ENCODE measurements at places on chromosomes 4 and X.

DNA sequence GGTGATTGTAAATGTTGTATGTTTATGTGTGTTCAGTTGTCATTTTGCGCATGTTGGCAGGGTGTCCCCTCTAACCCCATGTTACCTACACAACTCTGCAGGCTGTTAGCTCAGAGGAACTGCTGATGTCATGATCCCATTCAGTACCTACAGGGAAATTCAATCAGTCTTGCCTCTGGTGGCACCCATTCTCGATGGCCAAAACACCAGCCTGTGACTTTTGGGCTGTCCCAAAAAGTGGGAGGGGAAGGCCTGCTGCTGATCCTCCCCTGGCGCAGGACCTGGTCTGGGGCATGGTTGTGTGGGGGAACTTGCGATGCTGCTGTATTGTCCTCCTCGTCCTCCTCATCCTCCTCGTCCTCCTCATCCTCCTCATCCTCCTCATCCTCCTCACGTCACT, 174.5 kb downstream of the DCLK2 start:
- no peak for DNase-seq

GRCh38 chr4:150237110-150237872, 159.0 kb downstream of the DCLK2 start:
- no peak for DNase-seq

GRCh38 chr4:16739997-16740624, 158.3 kb downstream of the LDB2 start:
- no peak for DNase-seq

DNA sequence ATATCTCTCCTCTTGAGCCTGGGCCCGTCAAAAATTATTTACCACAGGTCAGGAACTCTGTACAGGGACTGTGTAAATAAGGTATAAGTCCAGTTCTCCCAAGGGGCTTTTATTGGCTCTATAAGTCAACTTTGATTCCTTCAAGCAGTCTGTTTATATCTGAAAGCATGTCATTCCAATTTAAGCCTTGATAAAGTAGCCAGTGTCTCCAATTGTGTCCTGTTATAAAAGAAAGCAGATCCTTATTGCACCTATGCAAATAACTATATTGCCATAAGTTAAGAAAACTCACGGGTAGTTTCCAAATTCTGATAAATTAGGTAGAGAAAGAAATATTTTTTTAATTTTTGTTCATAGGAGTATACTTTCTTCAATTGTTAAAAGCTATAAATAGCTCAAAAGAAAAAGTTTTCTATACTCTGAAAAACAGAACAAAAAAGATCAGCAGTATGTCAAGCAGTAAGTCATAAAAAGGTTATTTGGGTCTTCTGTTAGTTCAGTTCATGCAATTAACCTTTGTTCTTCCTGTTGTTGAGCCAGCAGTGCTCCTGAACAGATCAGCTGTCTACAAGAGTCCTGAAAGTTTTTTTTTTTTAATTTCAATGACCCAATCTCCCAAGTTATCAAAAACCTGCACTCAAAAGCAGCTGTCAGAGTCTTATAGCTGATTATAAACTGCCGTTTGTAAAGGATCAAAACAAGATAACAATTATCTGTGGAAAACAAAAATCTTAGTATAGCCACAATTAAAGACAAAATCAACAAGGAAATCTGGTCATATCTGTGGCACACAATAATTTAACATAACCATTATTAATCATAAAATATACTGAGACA, 178.4 kb upstream of the GALNT7 start:
- no peak for DNase-seq

DNA sequence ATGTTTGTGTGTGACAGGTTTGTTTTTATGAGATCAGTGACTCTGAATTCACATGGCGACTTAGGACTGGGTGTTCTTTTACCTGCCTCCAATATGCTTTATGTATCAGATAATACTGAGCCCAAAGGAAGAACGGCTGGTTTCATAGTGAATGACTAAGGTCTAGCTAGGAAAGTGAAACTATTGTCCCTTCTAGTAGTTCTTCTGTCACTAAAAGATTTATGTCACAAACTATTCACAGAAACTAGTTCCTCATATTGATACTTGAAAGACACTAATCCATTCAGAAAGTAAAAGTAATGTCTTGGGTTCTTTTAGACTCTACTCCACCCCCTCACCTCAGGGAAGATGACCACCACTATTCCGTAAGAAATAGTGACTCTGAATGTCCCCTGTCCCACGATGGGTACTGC, 81.7 kb downstream of the EGF start:
- DNase-seq = no peak

DNA sequence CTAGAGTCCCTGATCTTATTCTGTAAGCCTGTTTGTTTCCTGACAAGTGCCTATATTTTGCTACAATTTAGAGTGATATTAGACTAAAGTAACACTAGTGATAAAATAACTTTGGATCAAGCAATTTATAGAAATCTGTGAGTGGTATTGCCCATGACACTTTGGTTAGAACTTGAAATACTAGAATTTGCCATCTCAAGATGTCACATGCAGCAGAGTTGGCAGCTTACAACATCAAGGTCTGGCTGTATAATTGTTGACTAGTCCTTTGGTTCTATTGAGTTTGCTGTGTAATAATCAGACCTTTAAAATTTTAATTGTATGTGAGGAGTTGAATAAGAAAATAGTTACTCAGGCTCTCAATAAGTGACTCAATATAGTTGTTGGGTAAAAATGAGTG, 167.1 kb downstream of the RAPGEF2 start:
- DNase-seq = no peak
